HCT116 (cell line): ENCODE measurements at places on chromosomes 7 and 10. TPM values are rescaled to one million over a fixed set of nuclear protein-coding genes. Genes with fewer than 3 reads are reported as not detected.

The MEOX2 gene
- total RNA-seq = not detected

The TFR2 gene
- total RNA-seq = 11.8 TPM

The INTS1 gene
- 167 TPM for total RNA-seq

The HTRA1 gene
- total RNA-seq = 0.39 TPM

DNA sequence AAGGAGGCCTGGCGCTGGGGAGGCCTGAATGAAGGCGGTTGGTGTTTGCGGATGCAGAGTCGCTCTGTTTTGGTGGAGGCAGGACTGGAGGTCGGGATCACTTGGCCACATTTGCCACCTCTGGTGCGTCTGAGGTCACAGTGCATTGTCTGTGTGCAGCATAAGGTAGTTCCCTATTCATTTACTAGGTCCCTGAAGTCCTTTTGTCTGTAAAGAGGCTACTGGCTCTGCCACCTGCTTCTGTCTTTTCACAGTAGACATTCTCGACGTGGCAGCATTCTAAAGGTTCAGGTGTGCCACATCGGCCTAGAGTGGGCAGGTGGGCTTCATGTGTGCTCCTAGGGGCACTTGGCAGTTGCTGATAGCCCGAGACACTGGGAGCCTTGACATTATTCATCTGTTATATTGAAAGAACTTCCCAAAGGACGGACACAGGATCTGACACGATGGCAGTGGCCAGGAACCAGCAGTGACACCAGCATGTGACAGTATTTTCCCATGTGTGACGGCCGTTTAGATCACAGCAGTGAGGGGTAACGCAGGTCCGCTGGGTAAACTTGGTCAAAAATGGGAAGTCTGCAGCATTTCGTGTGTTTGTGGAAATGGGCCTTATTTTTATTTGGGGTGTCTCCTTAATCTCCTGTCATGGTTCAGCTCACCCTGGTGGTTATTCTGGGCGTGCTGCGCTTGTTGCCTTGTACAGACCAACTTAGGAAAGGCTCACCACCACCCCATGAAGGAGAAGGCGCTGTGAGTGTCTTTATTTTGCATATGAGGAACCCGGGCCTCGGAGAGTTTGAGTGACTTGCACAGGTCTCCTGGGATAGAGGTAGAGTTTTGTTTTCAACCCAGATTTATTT lies 5.9 kb downstream of the MGMT start:
- H3K4me1 ChIP-seq = no peaks in the 10 kb centered on the region
- H3K36me3 ChIP-seq = no peaks in the 10 kb centered on the region
- no peak for DNase-seq
- no peaks in the 10 kb centered on the region for H3K27me3 ChIP-seq

- H3K4me1 ChIP-seq = no peaks in the 10 kb centered on the region
- no peaks in the 10 kb centered on the region for H3K27me3 ChIP-seq
- no peak overlapping the region for H3K27ac ChIP-seq
- H3K4me3 ChIP-seq = no peak overlapping the region
- DNase-seq = no peak
Observed at GRCh38 chr7:146412781-146413180, 296.2 kb downstream of the CNTNAP2 start.

GRCh38 chr7:35555934-35556333 lies 139.0 kb downstream of the HERPUD2 start:
- no peaks in the 10 kb centered on the region for H3K36me3 ChIP-seq
- H3K27me3 ChIP-seq = no peaks in the 10 kb centered on the region
- no peak for DNase-seq
- no peaks in the 10 kb centered on the region for H3K4me1 ChIP-seq
- H3K4me3 ChIP-seq = no peak overlapping the region

GRCh38 chr10:422241-422640 lies 267.2 kb downstream of the DIP2C start:
- no peaks in the 10 kb centered on the region for H3K36me3 ChIP-seq
- H3K4me1 ChIP-seq = no peaks in the 10 kb centered on the region
- H3K27me3 ChIP-seq = no peaks in the 10 kb centered on the region

- H3K27ac ChIP-seq = no peak overlapping the region
- H3K4me1 ChIP-seq = peaks cover 5% of the 10 kb centered on the region; the same call in 1 of the 2 replicates
- no peak overlapping the region for H3K4me3 ChIP-seq
- H3K36me3 ChIP-seq = no peaks in the 10 kb centered on the region
Observed at GRCh38 chr7:17462131-17462631, 163.7 kb downstream of the AHR start.

DNA sequence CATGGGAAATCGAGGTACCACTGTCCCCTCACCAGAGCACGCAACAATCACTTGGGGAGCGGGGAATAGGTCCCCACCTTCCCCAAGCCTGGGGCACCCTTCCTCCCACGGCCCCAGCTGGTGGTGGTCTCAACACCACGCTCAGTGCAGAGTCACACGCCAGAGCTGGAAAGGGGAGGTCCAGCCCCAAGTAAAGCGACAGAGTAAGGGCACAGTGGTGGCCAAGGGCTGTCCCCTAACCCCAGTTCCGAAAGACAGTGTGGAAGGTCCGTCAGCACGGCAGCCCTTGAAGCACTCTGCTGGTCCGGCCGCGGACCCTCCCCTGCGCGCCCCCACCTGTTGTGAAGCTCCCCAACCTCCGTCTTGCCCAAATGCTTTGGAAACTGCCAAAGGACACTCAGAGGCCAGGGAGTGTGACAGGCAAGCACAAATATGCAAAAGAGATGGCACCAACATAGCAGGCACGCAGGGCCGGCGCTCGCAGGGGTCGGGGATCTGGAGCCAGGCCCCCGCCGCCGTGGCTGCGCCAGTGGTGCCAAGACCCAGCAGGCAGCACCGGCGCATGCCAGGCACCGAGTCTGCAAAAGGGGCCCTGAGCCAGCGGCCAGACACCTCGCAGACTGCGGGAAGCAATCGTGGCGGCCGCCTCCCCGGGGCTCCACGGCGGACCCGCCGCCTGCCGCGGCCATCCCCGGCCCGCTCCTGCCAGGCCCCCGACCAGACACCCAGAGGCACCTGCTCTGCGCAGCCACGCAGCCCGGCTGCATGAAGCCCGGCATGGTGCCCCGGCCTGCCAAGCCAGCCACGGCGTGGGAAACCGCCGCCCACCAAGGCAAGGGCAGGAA lies 51.6 kb upstream of the SRRM3 start:
- H3K27me3 ChIP-seq = no peaks in the 10 kb centered on the region
- H3K4me3 ChIP-seq = no peak overlapping the region
- no peaks in the 10 kb centered on the region for H3K36me3 ChIP-seq
- no peak for DNase-seq
- no peak overlapping the region for H3K27ac ChIP-seq

- no peaks in the 10 kb centered on the region for H3K4me1 ChIP-seq
- no peak overlapping the region for H3K27ac ChIP-seq
- no peak for DNase-seq
- H3K4me3 ChIP-seq = no peak overlapping the region
Observed at GRCh38 chr10:119783665-119784027, 57.8 kb downstream of the INPP5F start.

DNA sequence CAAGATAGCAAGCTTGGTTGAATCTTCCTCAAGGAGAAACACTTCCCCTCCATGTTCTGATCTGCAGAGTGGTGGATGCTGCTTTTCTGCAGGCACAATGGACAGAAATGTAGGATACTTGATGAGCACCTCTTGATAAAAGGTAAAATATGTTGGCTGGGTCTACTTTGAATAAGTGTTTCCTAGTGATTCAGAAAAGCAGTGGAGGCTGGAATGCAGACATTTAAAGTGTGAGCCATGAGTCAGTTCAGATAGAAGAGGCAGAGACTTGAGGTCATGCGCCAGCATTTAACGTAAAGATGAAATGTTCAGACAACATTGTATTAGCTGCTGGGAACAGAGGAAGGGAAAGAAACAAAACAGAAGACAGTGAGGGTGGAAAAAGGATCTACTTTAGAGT lies 403.1 kb downstream of the ADRA2A start:
- H3K4me3 ChIP-seq = no peak overlapping the region
- no peak overlapping the region for H3K27ac ChIP-seq
- DNase-seq = no peak
- H3K27me3 ChIP-seq = no peaks in the 10 kb centered on the region

- DNase-seq = no peak
- no peaks in the 10 kb centered on the region for H3K27me3 ChIP-seq
- H3K4me1 ChIP-seq = no peaks in the 10 kb centered on the region
- no peak overlapping the region for H3K4me3 ChIP-seq
Observed at GRCh38 chr10:49441488-49442476, 45.9 kb upstream of the DRGX start.

- no peak for DNase-seq
- no peaks in the 10 kb centered on the region for H3K36me3 ChIP-seq
- H3K27me3 ChIP-seq = no peaks in the 10 kb centered on the region
Observed at GRCh38 chr10:28479927-28480627, 52.8 kb upstream of the WAC start.

DNA sequence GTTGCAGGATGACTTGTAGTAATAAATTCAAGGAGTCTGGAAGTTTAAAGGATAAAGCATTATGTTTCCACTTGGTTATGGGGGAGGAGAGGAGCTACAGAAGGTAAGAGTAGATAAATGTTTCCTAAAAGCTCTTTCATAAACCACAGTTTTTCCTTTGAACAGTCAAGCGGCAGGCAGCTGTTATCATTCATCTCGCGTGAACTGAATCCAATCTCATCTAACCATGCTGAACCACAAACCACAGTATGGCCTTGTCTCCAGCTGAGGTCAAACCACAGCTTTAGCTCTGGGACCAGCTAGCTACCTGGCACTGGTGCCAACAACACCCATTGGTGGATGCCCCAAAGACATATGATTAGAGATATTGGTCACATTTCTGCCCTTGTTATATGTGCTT lies 63.3 kb downstream of the NOC3L start:
- 0 out of 2 replicates have a peak, but pooled peaks cover 5% of the 10 kb centered on the region for H3K27me3 ChIP-seq
- H3K36me3 ChIP-seq = no peaks in the 10 kb centered on the region
- no peaks in the 10 kb centered on the region; the same call in 1 of the 2 replicates for H3K4me1 ChIP-seq
- no peak overlapping the region for H3K27ac ChIP-seq
- no peak for DNase-seq
- H3K4me3 ChIP-seq = no peak overlapping the region

GRCh38 chr10:131857156-131858117 lies 43.4 kb upstream of the PPP2R2D start:
- no peaks in the 10 kb centered on the region for H3K27me3 ChIP-seq
- H3K4me1 ChIP-seq = no peaks in the 10 kb centered on the region

GRCh38 chr7:22051886-22052673 lies 106.4 kb upstream of the CDCA7L start:
- H3K27me3 ChIP-seq = no peaks in the 10 kb centered on the region
- no peaks in the 10 kb centered on the region for H3K36me3 ChIP-seq
- no peak overlapping the region for H3K27ac ChIP-seq
- no peak for DNase-seq
- H3K4me1 ChIP-seq = no peaks in the 10 kb centered on the region

DNA sequence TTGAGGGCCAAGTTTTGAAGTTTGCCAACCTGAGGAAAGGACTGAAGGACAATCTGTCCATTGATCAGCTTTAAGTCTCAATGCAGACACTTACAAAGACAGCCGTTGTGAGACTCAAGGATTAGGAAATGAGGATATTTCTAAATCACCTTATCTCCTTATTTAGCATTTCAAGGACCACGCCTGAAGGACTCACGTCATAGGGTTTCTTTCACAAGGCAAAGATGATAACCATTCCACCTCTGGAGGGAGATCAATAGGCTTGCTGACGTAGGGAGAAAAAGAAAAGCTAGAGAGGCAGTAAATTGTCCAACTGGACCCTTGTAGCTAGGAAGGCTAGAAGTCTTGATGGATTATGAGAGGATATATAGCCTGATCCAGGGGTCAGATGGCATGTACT lies 3.3 kb upstream of the ASB4 start:
- H3K27ac ChIP-seq = no peak overlapping the region
- H3K4me1 ChIP-seq = no peaks in the 10 kb centered on the region
- no peaks in the 10 kb centered on the region for H3K36me3 ChIP-seq
- no peak overlapping the region for H3K4me3 ChIP-seq
- no peak for DNase-seq

- no peak overlapping the region for H3K27ac ChIP-seq
- H3K4me3 ChIP-seq = no peak overlapping the region
- H3K4me1 ChIP-seq = no peaks in the 10 kb centered on the region
- no peaks in the 10 kb centered on the region for H3K36me3 ChIP-seq
Observed at GRCh38 chr7:1639532-1640175, 30.4 kb upstream of the ELFN1 start.

DNA sequence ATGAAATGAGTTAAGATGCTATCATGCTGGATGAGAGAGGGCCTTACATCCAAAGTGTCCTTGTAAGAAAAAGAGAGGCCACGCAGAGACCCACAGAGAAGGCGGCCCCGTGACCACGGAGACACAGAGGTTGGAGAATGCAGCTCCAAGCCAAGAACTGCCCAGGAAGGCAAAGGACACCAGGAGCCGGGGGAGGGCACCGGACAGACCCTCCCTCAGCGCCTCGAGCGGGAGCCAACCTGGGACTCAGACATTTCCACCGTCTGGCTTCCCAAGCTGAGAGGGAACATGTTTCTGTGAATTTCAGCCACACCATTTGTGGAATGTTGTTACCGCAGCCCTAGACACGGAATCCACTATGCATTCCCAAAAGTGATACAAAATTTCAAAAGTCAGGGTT lies 22.9 kb downstream of the TCERG1L start:
- no peaks in the 10 kb centered on the region for H3K27me3 ChIP-seq
- H3K27ac ChIP-seq = no peak overlapping the region
- H3K36me3 ChIP-seq = no peaks in the 10 kb centered on the region
- no peak for DNase-seq
- H3K4me3 ChIP-seq = no peak overlapping the region

- peak overlapping the region; percentile 95 for H3K27ac ChIP-seq
- H3K4me1 ChIP-seq = peaks cover 25% of the 10 kb centered on the region
- no peaks in the 10 kb centered on the region for H3K27me3 ChIP-seq
- H3K4me3 ChIP-seq = peak overlapping the region; percentile 80
- no peak for DNase-seq
Observed at GRCh38 chr10:70480239-70480861, 1.8 kb downstream of the PALD1 start.

- H3K4me1 ChIP-seq = no peaks in the 10 kb centered on the region
- H3K27me3 ChIP-seq = no peaks in the 10 kb centered on the region
- H3K27ac ChIP-seq = no peak overlapping the region
- DNase-seq = no peak
Observed at GRCh38 chr7:145064114-145064513, 228.3 kb upstream of the TPK1 start.
